ENCODE measurements at places on chromosomes 13 and 19. TPM values are rescaled to one million over a fixed set of nuclear protein-coding genes. Genes with fewer than 3 reads are reported as not detected.

Gene HMG20B
- 58.3 TPM for total RNA-seq

Gene ZNF667
- 7.8 TPM for total RNA-seq

Gene ZNF285
- total RNA-seq, result 3.8 TPM

Gene OR10H1
- not detected for total RNA-seq

Gene SKA3
- total RNA-seq, result 0.83 TPM

Gene OR7A5
- total RNA-seq, result not detected

Gene KIR3DL1
- not detected for total RNA-seq

Gene LGALS14
- total RNA-seq, result not detected

Gene CBY2
- not detected for total RNA-seq

Gene STOML3
- not detected for total RNA-seq

Measured in smooth muscle cell of the pulmonary artery (primary cell).